Thymus (tissue), 14 donors: ENCODE measurements at places on chromosomes 1 and 21.

GRCh38 chr1:41235893-41236292 is 6.2 kb downstream of the SCMH1 start:
- DNase-seq: no peak
- H3K27me3 ChIP-seq: no peaks in the 10 kb centered on the region
- H3K36me3 ChIP-seq: peaks cover 3% of the 10 kb centered on the region
- no peak overlapping the region for H3K4me3 ChIP-seq
- H3K27ac ChIP-seq: no peak overlapping the region

- H3K36me3 ChIP-seq: peaks cover 16% of the 10 kb centered on the region
- H3K27me3 ChIP-seq: no peaks in the 10 kb centered on the region
- DNase-seq: no peak
- peaks cover 2% of the 10 kb centered on the region for H3K4me1 ChIP-seq
- no peak overlapping the region for H3K4me3 ChIP-seq
Observed at GRCh38 chr1:24906760-24907490, 23.2 kb downstream of the RUNX3 start.

- no peak overlapping the region for H3K4me3 ChIP-seq
- H3K27ac ChIP-seq: no peak overlapping the region
- no peaks in the 10 kb centered on the region for H3K27me3 ChIP-seq
Observed at GRCh38 chr1:109765896-109766615, 2.3 kb upstream of the EPS8L3 start.

- no peak overlapping the region for H3K27ac ChIP-seq
- no peak for DNase-seq
- H3K36me3 ChIP-seq: no peaks in the 10 kb centered on the region
- no peak overlapping the region for H3K4me3 ChIP-seq
- H3K27me3 ChIP-seq: peaks cover 12% of the 10 kb centered on the region
- no peaks in the 10 kb centered on the region for H3K4me1 ChIP-seq
Observed at GRCh38 chr1:33435096-33435820, 4.4 kb upstream of the PHC2 start.

DNA sequence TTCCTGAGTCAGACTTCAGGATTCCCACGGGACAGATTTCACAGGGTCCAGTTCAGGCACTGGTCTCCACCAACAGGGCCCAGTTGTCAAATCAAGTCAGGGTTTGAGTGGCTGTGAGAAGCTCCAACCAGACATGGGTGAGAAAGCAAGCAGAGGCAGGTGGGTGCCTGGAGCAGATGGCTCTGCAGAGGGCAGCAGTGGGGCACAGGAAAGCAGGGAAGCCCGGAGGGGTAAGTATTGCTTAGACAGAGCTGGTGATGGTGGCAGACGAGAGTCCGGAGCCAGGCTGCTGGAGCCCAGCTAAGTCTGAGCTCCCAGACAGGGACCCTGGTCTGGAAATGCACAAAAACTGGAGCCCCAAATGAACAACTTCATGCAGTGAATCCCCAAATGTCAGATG is 40.4 kb downstream of the RIMS3 start:
- peak; percentile 45 for DNase-seq
- no peak overlapping the region for H3K4me3 ChIP-seq
- no peaks in the 10 kb centered on the region for H3K27me3 ChIP-seq
- H3K27ac ChIP-seq: no peak overlapping the region

DNA sequence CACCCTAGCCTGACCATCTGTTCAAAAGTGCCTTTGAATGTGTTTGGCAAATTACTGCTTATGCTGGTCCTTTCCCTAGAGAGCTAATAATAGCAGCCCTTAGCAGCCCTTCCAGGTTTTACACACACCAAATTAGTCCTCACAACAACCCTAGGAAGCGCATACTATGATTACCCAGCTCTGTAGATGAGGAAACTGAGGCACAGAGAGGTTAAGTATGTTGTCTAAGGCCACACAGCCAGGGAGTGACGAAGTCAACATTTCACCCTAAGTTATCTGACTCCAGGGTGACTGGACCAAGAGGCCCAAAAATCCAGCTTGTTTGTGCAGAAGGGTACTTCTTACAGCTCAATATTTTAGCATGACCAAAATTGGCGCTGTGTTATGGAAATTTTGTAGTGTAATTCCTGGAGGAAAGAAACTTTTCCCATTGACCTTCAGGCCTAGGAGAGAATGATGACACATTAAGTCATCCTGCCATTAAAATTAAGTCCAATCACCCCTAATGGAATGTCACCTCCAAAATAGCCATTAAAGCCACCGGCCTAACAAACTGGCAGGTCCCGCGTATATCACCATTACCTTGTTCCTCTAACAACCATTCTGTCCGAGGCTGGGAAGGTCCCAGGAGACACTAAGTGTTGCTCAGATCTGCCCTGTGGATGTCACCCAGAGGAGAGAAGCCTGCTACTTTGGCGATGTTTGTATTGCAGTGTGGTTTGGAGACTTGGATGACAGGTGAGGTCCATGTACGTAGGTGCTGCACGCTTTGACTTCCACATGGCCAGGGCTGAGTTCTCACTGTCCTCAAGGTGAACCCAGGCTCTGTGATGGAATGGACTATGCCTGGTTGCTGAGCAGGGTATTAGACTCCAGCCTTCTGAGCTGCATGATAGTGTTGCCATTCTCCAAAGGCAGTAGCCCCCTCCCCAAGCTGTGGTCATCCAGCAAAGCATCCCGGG is 258.3 kb downstream of the TOMM20 start:
- no peak overlapping the region for H3K4me3 ChIP-seq

DNA sequence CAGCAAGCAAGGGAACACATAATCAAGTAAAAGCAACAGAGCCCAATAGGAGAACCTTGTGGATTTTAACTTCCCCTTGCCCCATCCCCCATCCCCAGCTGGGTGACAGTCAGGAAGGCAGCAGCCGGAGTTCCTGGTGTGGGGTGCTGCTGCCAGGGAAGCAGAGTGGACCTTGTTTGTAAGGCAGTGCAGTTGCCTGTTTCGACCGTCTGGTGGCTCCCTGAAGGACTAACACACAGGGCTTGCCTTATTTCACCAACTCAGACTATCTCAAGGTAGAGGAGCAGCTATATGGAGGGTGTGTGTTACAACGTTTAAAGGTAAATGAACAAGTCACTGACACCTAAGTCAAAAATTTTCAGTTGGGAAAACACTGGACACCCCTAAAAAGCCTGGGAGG is 6.6 kb downstream of the KRTAP10-8 start:
- no peak for DNase-seq
- H3K27me3 ChIP-seq: peaks cover 2% of the 10 kb centered on the region
- peaks cover 3% of the 10 kb centered on the region for H3K4me1 ChIP-seq
- H3K4me3 ChIP-seq: no peak overlapping the region
- H3K36me3 ChIP-seq: no peaks in the 10 kb centered on the region

DNA sequence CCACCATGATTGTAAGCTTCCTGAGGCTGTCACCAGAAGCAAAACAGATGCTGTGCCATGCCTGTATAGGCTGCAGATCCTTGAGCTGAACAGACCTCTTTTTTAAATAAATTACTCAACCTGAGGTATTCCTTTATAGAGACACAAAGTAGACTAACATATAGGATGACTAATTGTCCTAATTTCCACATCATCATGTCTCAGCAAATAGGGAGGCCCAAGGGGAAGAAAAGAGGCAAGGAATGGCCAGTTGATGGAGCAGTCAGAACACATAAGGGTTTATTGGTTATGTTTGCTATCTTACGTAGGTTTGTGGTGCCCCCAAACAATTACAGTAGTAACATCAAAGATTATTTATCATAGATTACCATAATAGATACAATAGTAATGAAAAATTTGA is 126.2 kb downstream of the RASAL2 start:
- H3K4me3 ChIP-seq: no peak overlapping the region
- H3K36me3 ChIP-seq: no peaks in the 10 kb centered on the region
- H3K27ac ChIP-seq: no peak overlapping the region
- H3K4me1 ChIP-seq: no peaks in the 10 kb centered on the region

- no peak overlapping the region for H3K4me3 ChIP-seq
- DNase-seq: no peak
- H3K27me3 ChIP-seq: no peaks in the 10 kb centered on the region
- H3K27ac ChIP-seq: no peak overlapping the region
- no peaks in the 10 kb centered on the region for H3K36me3 ChIP-seq
Observed at GRCh38 chr1:164660775-164661174, 101.8 kb downstream of the PBX1 start.

DNA sequence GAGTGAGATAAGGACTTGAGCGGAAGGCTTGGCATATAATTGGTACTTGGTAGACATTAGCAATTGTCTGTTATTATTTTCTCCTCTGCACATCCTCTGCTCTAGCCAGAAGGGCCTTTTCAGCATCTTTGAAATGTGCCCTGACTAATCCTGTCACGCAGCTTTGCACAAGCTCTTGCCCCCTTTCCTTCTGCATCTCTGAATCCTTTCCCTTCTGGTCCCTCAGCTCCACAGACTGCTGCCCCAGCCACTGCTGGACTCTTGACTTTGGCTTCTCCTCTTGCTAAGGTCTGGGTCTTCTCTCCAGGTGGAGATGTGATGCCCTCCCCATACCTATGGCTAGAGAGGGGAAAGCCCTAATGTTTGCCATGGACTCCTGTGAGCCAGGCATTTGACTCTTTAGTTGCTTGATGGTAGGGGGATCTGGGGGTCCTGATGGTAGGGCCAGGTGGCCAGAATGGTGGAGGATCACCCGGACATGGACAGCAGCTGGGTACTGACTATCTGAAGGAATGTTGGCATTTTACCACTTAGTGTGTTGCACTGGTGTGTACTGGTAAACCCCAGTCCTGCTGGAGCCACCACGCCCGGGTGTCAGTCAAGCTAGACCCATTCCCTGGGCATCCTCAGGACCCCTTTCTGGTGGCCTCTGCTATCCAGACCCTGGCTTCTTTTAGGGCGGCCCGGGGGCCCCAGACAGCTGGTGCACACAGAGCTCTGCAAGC is 4.4 kb downstream of the HPCA start:
- H3K36me3 ChIP-seq: no peaks in the 10 kb centered on the region
- no peak overlapping the region for H3K27ac ChIP-seq
- H3K27me3 ChIP-seq: peaks cover 58% of the 10 kb centered on the region
- no peak for DNase-seq

- DNase-seq: no peak
- no peaks in the 10 kb centered on the region for H3K36me3 ChIP-seq
- no peaks in the 10 kb centered on the region for H3K27me3 ChIP-seq
- no peak overlapping the region for H3K27ac ChIP-seq
- no peak overlapping the region for H3K4me3 ChIP-seq
- H3K4me1 ChIP-seq: no peaks in the 10 kb centered on the region
Observed at GRCh38 chr1:15455522-15455921, 1.0 kb upstream of the CELA2A start.

DNA sequence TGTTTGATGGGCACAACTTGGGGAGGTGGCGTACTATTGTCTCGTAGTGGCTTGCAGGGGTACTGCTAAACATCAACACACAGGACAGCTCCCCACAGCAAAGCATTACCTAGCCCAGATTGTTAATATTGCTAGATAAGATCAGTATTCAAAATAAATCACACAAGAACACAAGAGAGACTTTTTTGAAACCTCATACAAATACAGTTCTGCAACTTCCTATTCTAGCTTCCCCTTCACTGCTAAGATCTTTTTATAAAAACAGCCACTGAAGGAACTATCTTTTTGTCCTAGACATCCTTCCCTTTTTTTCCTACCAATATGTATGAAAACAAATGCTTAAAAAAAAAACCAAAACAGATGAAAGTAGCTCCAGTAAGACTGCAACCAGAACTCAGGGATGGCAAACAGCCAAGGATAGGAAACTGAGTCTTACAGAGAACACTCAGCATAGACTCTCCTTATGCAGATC is 137.8 kb upstream of the KRTAP19-8 start:
- DNase-seq: no peak
- no peak overlapping the region for H3K27ac ChIP-seq
- H3K36me3 ChIP-seq: peaks cover 9% of the 10 kb centered on the region
- H3K4me1 ChIP-seq: peaks cover 11% of the 10 kb centered on the region
- H3K4me3 ChIP-seq: no peak overlapping the region
